NCI-H2107 (cell line): ENCODE measurements at places on chromosomes 2 and 18.
A peak's percentile ranks its signal among the peaks of the same experiment; 100 is the strongest.

DNA sequence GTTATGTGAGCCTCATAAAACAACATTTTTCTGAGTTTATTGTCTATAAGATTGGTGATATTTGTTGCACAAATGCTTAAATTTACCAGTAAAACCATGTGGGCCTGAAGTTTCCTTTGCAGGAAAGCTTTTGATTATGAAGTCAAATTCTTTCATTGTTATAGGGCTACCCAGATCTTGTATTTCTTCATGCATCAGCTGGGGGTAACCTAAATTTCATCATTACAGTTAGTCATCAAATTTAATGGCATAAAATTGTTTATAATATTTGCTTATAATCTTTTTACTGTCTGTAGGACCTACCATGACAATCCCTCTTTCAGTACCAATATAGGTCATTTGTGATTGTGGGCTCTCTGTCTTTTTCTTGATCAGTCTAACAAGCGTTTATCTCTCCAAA is 47.8 kb downstream of the SMAD2 start:
- no peak for DNase-seq

- no peak for DNase-seq
Observed at GRCh38 chr2:147122944-147123343, 721.9 kb upstream of the ACVR2A start.

- no peak for DNase-seq
Observed at GRCh38 chr2:202337151-202337550, 39.0 kb upstream of the BMPR2 start.

GRCh38 chr18:45820106-45820745 is 5.2 kb upstream of the SIGLEC15 start:
- no peak for DNase-seq

GRCh38 chr2:133780099-133780996 is 212.1 kb upstream of the NCKAP5 start:
- peak; percentile 0 for DNase-seq

GRCh38 chr2:128984081-128984480 is 665.4 kb upstream of the HS6ST1 start:
- DNase-seq = no peak

- no peak for DNase-seq
Observed at GRCh38 chr2:190462611-190463010, 54.5 kb downstream of the MFSD6 start.

DNA sequence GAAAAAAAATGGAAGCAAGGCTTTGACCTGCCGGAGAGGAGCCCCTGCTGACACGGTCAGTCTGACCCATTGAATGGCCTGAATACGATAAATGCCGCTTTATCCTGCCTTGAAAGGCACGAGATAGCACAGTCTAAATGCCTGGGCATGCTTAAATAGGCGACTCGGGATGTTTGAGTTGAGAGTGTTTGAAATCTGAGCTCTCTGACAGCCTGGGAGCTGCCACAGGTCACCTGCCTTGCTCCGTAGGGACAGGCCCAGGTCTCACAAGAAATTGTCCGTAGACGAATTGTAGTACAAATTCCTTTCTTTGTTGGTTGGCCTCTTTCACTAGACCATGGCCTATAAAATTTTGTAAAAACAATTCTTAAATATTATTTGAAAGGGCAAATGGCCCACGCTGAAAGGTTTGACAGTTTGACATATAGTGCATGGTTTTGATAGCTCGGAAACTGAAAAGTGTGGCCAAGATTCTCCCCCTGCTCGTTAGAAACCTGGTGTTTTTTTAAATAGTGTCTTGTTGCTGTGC is 72.8 kb downstream of the MEIS1 start:
- peak; percentile 3 for DNase-seq

- no peak for DNase-seq
Observed at GRCh38 chr2:204143216-204144014, 206.9 kb downstream of the ICOS start.

GRCh38 chr2:23545396-23545795 is 160.4 kb downstream of the KLHL29 start:
- no peak for DNase-seq

DNA sequence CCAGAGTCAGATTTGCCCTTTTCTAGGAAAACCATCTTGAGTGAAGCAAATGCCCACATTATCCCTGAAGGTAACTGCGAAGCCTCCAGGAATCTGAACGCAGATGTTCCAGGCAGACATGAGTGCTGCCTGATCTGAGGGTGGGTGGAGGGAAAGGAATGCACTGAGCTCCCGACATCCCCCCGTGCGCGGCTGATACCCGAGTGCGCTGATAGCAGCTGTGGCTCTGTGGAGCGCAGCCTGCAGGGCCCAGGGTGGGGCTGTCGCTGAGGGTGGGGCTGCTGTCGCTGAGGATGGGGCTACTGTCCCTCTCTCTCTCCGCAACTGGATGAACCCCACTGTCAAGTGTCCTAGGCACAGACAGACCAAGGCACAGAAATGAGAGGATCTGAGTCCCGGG is 82.4 kb downstream of the GFPT1 start:
- DNase-seq = no peak

GRCh38 chr18:54607213-54608027 is 16.4 kb downstream of the DYNAP start:
- peak; percentile 2 for DNase-seq

- no peak for DNase-seq
Observed at GRCh38 chr2:28868611-28869010, 1.5 kb downstream of the TRMT61B start.

DNA sequence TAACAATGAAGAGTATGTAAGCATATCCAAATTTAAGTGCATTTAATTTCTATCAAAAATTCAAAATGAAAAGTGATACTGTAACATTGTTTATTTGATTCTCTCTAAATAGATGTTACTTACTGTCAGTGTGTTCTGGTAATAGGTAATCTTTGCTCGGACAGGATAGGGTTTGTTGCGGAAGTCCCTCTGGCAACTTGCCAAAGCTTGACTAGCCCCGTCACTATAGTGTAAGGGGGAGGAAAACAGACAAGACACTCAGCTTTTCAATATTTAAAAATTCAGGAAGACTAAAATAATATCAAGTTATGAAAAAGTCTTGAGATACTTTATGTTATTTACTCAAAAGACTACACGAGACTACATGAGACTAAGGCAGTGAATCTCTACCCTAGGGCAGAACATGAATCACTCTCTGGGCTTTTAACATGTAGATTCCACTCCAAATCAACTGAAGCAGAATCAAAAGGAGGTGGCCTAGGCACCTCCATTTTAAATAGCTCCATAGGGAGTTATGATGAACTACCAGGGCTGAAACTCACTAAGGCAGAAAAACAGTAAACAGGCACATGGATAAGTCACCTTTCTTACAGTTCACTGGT is 5.9 kb downstream of the LMAN1 start:
- no peak for DNase-seq

- no peak for DNase-seq
Observed at GRCh38 chr2:108268001-108268400, 20.7 kb upstream of the SULT1C2 start.

- DNase-seq = no peak
Observed at GRCh38 chr2:201139836-201140604, 24.1 kb downstream of the CFLAR start.

DNA sequence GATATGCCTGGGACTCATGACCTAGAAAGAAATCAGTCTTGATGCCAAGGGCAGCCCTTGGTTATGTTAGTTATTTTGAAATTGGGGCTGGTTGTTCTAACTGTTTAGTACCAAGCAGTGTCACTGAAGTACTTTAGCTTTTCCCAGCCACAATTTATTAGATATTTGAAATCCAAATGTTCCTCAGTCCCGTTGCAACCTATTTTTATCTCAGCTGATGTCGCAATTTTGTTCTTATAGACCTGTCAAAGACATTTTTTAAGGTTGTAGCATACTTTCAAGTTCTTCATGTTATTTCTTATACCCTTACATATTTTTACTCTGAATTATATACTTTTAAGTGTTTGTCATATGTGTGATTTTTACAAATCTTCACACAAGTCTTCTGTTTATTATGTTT is 100.1 kb downstream of the LRP1B start:
- DNase-seq = no peak

GRCh38 chr18:73986711-73987110 is 160.9 kb downstream of the FBXO15 start:
- DNase-seq = no peak

- DNase-seq = no peak
Observed at GRCh38 chr2:10245661-10246060, 57.0 kb upstream of the HPCAL1 start.

GRCh38 chr2:167944825-167945659 is 302.4 kb downstream of the STK39 start:
- DNase-seq = no peak

DNA sequence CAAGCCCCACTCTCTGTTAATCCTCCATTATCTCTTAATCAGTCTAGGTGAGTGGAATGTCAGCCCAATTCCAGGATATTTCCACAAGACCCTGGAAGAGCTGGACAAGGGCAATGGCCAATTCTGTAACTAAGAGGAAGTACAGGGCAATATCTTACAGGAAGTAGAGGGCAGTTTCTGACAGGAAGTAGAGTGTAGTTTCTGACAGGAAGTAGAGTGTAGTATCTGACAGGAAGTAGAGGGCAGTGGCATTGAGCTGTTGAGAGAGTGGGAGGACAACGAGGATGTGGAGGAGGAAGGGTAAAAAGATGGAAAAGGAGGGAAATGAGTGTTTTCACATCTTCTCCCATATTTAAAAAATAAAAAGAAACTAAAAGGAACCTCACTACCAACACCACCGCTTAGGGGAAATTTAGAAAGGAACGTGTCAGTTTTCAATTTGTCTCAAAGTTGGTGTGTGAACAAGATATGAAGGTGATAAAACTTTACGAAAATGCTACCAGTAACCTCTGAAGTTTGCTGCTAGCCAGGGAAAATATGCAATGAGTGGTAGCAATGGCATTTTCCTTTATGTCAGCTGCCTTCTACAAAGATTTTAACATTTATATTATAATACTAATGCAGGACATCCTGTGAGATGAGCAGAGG is 430.9 kb upstream of the HNRNPA3 start:
- no peak for DNase-seq

DNA sequence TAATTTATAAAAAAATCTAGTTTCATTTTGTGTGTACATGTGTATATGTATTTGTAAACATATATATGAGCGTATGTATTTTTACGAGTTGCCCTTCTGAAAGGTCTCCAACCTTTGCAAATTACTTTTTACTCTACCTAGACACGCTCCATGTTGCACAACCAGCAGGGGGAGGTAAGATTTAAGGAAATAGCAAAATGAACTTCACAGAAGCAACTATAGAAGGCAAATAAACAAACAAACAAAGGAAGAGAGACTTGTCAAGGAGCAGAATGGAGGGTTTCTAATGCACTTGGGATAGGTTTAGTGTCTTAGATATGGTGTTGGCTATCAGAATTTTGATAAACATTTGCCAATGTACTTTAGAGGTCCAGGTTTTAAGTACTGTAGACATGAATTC is 820.5 kb upstream of the POU3F3 start:
- no peak for DNase-seq

DNA sequence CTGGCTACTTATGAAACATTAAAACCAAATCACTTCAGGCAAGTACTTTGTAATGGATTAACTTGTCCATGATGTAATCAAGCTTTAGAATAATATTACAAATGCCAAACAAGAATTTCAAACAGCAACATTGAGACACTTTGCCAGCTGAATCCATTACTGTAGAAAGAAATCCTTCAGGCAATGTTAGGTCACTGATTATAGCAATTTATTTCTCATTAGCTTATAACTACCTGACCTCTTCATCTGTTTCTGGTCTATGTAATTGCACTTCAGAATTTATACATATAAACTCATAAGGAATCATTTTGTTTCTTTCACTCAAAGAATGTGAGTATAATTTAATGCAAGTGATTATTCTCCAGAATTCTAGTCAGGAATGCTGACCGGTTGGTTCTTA is 692.6 kb upstream of the TMEFF2 start:
- DNase-seq = no peak

GRCh38 chr2:143132355-143132754 is 3.1 kb downstream of the ARHGAP15 start:
- no peak for DNase-seq

DNA sequence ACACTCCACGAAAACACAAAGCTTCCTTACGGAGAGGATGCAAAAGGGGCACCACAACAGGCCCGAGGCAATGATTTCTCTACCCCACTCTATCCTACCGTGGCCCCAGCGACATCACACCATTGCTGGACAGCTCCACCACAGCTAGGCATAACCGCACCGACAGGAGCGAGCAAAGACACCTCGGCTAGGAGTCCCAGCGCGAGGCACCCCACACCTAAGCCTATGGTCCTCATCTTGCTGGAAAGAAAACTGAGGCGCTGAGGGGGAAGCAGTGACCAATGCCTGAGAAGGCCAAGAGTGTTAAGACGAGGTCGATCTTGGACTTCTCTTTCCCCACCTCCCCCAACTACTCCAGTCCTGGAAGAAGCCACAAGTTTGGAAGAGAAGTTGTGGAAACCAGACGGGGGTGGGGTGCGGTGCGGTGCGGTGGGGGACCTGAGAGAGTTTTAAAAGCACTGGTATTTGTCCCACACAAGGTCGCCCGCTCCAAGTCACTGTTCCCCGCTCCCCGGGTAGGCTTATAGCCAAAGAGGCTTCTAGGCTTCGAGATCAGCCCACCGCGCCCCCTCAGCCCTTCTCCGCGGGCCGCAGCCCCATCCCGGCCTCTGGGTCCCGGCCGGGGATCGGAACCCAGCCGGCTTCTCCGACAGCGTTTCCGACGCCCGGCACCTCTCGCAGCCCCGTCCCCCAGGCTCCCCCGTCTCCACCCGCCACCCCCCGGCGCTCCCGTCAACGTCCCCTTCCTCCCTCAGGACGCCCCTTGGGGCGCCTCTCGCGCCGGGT is 766 bp downstream of the PDE6D start:
- no peak for DNase-seq

- DNase-seq = no peak
Observed at GRCh38 chr2:164080486-164080885, 344.7 kb upstream of the FIGN start.

DNA sequence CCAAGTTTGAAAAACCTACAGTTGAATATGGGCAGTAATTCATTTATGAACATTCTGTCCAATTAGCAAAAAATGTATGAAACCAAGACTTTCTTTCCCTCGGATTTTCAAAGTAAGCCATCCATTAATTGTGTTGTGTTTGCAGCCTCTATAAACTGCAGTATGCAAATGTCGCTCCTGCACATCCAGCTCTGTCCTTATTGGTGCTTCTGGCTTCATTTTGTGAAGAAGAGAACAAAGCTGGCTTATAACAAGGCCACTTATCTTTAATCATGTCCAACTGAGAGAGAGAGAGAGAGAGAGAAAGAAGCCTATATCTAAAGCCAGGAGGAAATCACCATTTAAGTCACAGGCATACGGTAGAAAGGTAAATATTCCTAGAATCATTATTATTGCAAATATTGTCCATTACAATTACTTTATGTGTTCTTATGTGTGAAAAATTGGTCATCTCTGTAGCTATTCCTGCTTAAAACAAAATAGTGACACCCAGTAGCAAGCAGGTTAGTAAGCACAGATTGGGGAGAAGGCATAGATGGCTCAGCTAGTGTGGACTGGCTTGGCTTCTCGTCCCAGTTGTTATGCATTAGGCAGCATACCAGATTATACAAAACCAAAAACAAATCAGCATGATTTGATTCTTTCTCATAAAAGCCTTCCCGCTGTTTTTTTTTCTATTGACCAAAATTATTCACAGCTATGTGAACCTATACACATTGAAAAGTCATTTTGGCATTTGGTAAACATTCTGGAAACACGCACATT is 726.4 kb upstream of the SOX11 start:
- no peak for DNase-seq

GRCh38 chr2:198595721-198596120 is 791.3 kb downstream of the PLCL1 start:
- no peak for DNase-seq
